Osteoblast (primary cell): ENCODE measurements at places on chromosomes 2 and 18. TPM values are rescaled to one million over a fixed set of nuclear protein-coding genes. Genes with fewer than 3 reads are reported as not detected.

- no peaks in the 10 kb centered on the region for H3K4me1 ChIP-seq
- no peaks in the 10 kb centered on the region for H3K36me3 ChIP-seq
- H3K4me3 ChIP-seq: no peak overlapping the region
- H3K27me3 ChIP-seq: no peaks in the 10 kb centered on the region
These were observed 329.5 kb upstream of the CHAC2 start for GRCh38 chr2:53438100-53438499.

The VRK2 gene
- 22.1 and 25.0 TPM in 2 replicates for total RNA-seq

GRCh38 chr2:238129166-238130010 lies 9.1 kb upstream of the KLHL30 start:
- no peaks in the 10 kb centered on the region for H3K27me3 ChIP-seq
- peak; percentile 71 for DNase-seq
- no peak overlapping the region for H3K4me3 ChIP-seq
- H3K36me3 ChIP-seq: no peaks in the 10 kb centered on the region
- peaks cover 12% of the 10 kb centered on the region for H3K4me1 ChIP-seq
- H3K27ac ChIP-seq: no peak overlapping the region

The GLI2 gene
- 3.8 and 10.1 TPM in 2 replicates for total RNA-seq

- no peak overlapping the region for H3K27ac ChIP-seq
- DNase-seq: peak; percentile 9
- H3K4me3 ChIP-seq: no peak overlapping the region
These were observed 41.3 kb downstream of the HDLBP start for GRCh38 chr2:241274127-241274526.

DNA sequence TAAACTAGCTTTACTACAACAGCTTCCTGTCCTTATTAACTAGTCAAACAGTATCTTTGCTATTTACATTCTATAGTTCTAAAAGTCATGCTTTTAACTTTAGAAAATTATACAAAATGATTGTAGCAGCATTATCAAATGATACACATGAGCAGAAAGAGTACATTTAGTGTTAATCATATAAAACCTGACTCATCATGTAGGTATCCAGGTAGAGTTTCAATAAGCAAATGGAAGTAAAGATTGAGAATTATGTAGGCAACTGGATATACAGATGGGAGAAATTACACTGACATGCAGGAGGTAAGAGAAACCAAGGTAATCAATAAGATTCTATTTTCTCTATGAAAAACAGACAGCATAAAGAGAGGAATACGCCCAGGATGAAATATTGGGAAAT lies 33.8 kb downstream of the TRIP12 start:
- no peaks in the 10 kb centered on the region for H3K36me3 ChIP-seq
- no peaks in the 10 kb centered on the region for H3K4me1 ChIP-seq
- H3K27ac ChIP-seq: no peak overlapping the region
- no peak overlapping the region for H3K4me3 ChIP-seq
- no peak for DNase-seq
